ENCODE measurements at places on chromosomes 16 and 17.

GRCh38 chr17:18966831-18967624, 15.1 kb downstream of the SLC5A10 start:
- DNase-seq = peak; percentile 54

DNA sequence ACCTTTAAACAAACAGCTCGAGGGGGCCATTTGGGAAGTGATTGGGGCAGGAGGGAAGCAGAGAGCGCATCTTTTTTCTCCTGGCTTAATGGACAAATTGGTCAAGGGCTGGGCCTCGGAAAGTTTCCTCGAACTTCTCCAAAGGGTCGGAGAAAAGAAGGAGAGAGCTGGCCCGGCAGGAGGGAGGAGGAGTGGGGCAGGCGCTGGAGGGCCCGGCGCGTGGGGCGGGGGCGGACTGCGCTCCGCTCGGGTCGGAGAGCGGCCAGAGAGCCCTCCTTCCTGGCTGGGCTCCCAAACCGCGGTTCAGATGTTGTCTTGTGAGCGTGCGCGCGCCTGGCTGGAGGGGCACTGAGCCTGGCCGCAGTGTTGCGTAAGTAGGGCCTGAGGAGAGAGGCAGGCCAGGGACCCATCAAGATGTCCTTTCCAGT, 1.2 kb downstream of the MMP2 start:
- DNase-seq = peak; percentile 95

- peak; percentile 53 for DNase-seq
These were observed 26.1 kb downstream of the GPR142 start for GRCh38 chr17:74393346-74393942.

DNA sequence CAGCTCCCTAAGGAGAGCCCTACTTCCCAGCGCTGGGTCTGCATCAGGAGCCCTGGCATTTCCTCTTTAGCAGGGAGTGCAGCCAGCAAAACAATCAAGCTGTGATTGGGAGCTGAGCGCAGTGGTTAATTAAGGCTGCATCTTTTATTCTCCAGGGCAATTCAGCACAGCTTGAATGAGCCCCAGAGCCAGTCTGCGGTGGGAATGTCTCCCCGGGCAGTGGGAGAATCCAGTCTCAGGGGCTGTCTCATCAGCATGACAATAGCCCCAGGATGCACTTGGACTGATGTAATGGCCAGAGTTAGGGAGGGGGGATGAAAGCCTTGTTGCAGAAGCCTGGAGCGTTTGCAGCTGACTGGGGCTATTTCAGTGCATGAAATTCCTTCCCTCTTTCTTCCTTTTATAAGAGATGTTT, 292.6 kb upstream of the SOX9 start:
- peak; percentile 82 for DNase-seq

- no peak for DNase-seq
These were observed 11.4 kb downstream of the C16orf95 start for GRCh38 chr16:87305505-87306391.

GRCh38 chr17:72381597-72382397, 261.0 kb downstream of the SOX9 start:
- DNase-seq = no peak

Measured in fibroblast of lung (primary cell).